ENCODE measurements at places on chromosomes 16 and 17. TPM values are rescaled to one million over a fixed set of nuclear protein-coding genes. Genes with fewer than 3 reads are reported as not detected.

SLC35G3 gene
- total RNA-seq, result not detected

CCL1 gene
- not detected for total RNA-seq

SECTM1 gene
- 11.7 TPM for total RNA-seq

MILR1 gene
- 5.2 TPM for total RNA-seq

JUP gene
- total RNA-seq, result 163 TPM

DNA sequence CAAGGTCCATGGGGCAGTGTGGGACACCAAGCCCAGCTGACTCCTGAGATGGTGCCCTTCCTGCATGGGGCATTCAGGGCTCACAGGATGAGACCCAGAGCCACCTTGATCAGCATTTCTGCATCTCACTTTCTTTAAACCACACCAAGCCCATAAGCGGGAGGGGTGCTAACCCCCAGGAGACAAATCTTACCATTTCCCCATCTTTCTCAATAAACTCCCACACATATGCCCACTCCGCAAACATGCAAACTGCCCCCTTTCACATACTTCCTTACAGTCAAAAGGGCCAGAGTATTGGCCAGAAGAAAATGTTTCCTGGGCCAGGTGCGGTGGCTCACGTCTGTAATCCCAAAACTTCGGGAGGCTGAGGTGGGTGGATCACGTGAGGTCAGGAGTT is 3.7 kb upstream of the SLC39A11 start:
- no peak for DNase-seq

DNA sequence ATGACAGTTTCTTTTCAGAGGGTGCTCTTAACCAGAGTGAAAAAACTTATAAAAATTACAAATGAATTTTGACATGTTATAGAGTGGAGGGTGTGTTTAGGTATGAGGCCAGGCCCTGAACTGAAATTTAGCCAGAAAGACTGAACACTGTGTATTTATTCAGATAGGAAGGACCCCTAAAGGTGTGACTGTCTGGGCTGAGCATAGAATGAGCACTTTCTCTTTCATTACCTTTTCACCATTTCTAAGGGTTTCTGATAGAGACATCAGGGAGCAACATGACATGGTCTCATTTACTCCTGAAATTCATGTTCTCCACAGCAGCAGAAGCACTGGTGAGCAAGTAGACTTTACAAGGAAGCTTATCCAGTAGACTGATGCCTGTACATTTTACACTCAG is 32.9 kb downstream of the MRTFB start:
- no peak for DNase-seq

- no peak for DNase-seq
Measured at GRCh38 chr17:31856750-31857149, 2.3 kb downstream of the COPRS start.

DNA sequence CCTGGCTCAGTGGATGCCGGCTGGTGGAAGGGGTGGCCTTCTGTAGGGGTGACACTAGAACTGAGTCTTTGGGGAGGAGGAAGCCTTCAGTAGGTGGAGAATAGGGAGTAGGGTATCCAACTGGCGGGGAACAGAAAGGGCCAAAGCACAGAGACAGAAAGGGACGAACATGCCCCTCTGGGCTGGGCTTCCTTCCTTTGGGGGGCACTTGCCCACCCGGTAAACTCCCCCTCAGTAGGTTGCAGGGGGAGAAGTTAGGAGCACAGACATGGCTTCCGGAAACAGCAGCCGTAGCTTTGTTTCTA is 774 bp downstream of the ENGASE start:
- no peak for DNase-seq

- DNase-seq, result no peak
Measured at GRCh38 chr17:57352665-57353175, 96.4 kb downstream of the MSI2 start.

DNA sequence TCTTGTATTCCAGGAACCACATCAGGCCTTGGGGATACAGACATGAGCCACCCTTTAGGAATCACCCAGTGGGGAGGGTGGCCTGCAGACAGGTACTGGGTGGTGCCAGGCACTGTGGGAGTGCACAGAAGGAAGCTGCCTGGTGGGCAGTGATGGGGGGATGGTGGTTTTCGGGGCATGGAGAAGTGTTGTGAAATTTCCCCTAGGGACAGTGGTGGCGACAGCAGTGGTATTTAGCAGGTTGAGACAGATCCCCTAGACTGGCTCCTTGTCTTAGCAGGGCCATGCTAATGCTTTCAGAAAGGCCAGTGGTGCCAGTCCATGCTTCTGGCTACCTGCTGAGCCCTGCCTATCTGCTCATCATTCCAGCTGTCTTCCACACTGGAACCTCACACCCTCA is 129.6 kb downstream of the SPACA3 start:
- no peak for DNase-seq

- no peak for DNase-seq
Measured at GRCh38 chr17:73135766-73136165, 29.0 kb upstream of the SSTR2 start.

DNA sequence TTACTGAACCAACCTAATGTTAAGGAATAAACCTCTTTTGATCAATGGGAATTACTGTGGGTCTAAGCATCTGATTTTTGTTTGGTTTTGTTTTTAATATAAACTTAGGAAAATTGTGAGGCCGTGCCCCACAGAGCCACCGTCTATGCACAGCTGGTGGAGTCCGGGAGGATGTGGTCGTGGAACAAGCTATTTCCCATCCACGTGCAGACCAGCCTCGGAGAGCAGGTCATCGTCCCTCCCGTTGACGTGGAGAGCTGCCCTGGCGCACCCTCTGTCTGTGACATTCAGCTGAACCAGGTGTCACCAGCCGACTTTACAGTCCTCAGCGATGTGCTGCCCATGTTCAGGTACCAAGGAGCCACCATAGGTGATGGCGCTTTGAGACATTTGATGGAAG is 28.4 kb downstream of the PRMT7 start:
- no peak for DNase-seq

DNA sequence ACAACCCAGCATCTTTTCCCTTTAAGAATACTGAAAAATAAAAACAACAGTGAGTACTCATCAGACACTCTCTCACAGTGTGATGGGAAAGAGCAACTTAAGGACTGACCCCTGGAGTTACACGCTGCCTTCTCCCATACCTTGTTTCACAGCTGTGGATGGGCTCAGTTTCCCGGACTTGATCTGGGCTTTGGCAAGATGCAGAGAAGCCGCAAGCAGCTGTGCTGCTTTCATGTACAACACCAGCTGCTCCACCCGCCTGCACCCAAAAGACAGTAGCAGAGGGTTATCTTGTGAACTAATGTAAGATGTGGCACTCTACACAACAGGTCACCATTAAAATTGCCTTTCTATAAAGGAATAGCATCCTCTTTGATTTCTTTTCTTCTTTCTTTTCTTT is 32.7 kb upstream of the ALDH3A1 start:
- no peak for DNase-seq

DNA sequence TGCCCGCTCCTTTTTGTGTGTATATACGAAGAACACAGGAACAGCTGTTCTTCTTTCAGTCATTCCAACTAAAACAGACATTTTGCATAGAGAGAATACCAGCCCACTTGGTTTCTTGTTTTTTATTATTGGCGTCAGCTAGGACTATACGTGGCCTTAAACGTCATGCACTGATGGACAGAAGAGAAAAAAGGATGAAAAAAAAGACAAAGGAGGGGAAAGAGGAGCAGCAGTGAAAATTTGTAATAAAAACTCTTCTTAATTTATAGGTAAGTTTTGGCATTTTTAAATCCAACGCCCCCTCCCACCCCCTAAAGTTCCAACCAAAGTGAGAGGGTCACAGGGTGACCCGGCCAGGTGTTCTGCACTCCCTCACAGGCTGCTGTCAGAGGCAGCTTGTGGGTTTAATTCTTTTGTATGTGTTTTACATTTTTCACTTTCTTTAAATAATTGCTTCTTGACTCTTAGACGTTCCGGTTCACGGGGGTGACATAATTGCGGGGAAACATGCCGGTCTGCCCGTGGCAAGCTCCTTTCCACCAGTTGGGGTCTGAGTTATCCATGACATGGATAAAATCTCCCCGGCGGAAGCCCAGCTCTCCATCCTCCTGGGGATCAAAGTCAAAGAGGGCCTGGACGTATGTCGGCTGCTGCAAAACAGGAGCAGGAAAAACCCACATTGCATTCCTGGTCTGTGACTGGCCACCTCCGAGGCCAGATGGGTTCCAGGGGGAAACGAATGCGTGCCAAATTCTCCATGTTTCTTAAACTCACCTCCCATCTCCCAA is 30.9 kb upstream of the SLC25A19 start:
- DNase-seq, result no peak

- no peak for DNase-seq
Measured at GRCh38 chr17:21104608-21105007, 22.2 kb upstream of the DHRS7B start.

- DNase-seq, result no peak
Measured at GRCh38 chr17:33038740-33039139, 47.1 kb downstream of the SPACA3 start.

GRCh38 chr16:88527186-88527936 is 42.8 kb upstream of the ZC3H18 start:
- DNase-seq, result peak; percentile 22

DNA sequence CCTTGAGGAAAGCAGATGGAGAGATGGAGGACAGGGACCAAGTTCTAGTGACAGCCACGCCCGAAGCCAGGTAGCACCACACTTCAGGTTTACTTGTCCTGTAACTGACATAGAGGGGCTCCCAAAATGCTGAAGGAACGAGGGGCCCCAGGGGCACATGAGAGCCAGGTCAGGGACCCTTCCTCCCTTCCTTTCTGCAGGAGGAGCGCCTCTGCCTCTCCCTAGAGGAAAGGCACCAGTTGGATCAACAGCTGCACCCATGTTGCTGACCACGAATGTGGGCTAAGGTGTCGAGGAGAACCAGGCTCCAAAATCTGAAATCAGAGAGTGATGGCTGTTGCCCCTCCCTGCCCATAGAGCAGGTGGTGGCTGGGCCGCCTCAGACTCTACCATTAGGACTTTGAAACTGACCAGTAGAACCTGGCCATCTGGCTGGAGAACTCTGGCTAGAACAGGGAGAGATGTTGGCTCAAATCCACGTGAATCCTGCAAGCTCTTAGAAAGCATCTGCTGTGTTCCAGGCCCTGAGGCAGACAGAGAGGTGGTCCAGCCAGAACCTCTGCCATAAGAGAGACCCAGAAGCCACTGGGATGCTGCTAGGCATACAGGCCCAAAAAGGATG is 218.8 kb downstream of the KATNIP start:
- no peak for DNase-seq

DNA sequence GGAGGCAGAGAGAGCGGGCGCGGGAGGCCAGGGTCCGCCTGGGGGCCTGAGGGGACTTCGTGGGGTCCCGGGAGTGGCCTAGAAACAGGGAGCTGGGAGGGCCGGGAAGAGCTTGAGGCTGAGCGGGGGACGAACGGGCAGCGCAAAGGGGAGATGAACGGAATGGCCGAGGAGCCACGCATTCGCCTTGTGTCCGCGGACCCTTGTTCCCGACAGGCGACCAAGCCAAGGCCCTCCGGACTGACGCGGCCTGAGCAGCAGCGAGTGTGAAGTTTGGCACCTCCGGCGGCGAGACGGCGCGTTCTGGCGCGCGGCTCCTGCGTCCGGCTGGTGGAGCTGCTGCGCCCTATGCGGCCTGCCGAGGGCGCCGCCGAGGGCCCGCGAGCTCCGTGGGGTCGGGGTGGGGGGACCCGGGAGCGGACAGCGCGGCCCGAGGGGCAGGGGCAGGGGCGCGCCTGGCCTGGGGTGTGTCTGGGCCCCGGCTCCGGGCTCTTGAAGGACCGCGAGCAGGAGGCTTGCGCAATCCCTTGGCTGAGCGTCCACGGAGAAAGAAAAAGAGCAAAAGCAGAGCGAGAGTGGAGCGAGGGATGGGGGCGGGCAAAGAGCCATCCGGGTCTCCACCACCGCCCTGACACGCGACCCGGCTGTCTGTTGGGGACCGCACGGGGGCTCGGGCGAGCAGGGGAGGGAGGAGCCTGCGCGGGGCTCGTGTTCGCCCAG is 1.2 kb upstream of the CBX4 start:
- peak; percentile 49 for DNase-seq

DNA sequence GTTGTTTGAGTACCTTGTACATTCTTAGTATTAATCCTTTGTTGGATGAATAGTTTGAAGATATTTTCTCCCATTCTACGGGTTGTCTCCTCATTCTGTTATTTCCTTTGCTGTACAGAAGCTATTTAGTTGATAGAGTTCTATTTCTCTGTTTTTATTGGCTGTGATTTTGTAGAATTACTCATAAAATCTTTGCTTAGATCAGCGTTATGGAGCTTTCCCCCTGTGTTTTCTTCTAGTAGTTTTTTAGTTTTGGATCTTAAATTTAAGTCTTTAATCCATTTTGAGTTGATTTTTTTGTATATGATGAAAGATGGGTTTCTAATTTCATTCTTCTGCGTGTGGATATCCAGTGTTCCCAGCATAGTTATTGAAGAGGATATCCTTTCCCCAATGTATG is 45.4 kb downstream of the NFATC3 start:
- no peak for DNase-seq

GRCh38 chr17:72922219-72922618 is 170.3 kb downstream of the SLC39A11 start:
- DNase-seq, result no peak

DNA sequence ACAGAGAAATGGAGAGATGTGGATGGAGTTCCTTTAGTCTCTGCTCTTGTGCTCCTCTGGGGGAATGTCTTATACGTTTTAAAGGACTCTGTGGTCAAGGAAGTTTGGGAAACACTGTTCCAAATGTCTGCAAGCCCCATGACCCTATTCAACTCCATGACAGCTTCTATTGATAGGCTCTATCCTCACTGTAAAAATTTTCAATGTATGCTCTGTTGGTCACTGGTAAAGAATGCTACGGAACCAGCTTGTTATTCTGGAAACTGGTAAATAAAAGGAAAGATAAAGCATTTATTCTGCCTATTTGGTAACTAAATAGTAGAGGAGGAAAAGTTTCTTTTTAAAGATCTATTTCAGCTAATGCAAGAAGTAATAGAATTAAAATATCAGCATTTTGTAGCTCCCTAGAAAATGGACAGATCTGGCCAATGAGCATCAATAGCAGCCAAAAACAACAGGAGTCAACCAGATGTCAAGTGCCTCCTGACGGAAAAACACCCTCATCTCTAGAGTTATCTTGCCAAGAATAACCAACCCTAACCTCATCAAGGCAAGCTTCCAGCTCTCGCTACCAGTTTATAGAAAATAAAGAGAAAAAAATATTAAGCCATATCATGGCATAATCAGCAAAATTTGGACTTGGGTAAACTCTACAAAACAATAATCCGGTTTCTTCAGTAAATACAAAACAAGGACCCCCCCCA is 16.1 kb downstream of the GDE1 start:
- DNase-seq, result no peak

- DNase-seq, result no peak
Measured at GRCh38 chr17:40610359-40610758, 37.3 kb downstream of the SMARCE1 start.

DNA sequence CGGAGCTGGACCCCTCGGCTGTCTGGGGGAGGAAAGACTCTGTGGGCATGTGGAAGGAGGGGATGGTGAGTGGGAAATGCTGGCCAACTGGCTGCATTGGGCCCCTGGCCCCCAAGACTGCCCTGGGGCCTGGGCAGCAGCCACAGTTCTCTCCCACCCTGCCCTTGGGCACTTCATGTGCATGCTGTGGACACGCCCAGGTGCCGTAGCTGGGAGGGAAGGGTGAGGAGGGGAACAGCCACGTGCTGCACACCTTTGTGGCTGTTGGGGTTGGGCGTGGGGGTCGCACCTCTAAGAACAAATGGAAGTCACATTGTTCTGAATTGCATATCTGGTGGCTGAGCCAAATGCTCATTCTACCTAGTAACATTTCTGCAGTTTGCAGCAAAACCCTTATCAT is 11.9 kb upstream of the ZNHIT3 start:
- DNase-seq, result no peak
